Colonic mucosa (tissue), 4 donors: ENCODE measurements at places on chromosomes 1 and 21. TPM values are rescaled to one million over a fixed set of nuclear protein-coding genes. Genes with fewer than 3 reads are reported as not detected.

PLA2G5 gene
- not detected for total RNA-seq

KLHDC7A gene
- 1.0 TPM for total RNA-seq

VTCN1 gene
- total RNA-seq: not detected

DCLRE1B gene
- total RNA-seq: 9.5 TPM

PTGER3 gene
- total RNA-seq: 3.7 TPM

DNA sequence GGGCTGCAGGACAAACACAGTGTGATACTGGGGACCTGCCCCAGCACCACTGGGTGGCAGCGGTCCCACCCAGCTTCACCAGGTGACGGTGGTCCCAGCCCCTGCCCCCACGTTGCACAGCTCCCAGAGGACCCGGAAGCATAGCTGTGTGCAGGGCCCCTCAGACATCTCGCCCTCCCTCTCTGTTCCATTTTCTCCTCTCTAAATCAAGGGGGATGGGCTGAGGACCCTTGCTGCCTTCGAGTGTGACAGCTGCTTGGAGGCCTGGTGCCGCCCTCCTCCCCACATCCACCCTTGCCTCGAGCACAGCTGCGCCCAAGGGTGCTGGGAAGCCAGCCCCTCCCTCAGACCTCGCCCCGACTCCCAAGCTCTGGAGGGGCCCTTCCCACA, 16.1 kb upstream of the LRRC3 start:
- no peak for DNase-seq

GRCh38 chr1:43960798-43961197, 9.0 kb upstream of the DPH2 start:
- DNase-seq: no peak

- no peak for DNase-seq
Measured at GRCh38 chr1:180728472-180729106, 96.8 kb downstream of the XPR1 start.

GRCh38 chr1:91065337-91065736, 43.5 kb upstream of the ZNF644 start:
- DNase-seq: peak; percentile 39

- DNase-seq: no peak
Measured at GRCh38 chr1:65104854-65105534, 43.0 kb upstream of the AK4 start.

DNA sequence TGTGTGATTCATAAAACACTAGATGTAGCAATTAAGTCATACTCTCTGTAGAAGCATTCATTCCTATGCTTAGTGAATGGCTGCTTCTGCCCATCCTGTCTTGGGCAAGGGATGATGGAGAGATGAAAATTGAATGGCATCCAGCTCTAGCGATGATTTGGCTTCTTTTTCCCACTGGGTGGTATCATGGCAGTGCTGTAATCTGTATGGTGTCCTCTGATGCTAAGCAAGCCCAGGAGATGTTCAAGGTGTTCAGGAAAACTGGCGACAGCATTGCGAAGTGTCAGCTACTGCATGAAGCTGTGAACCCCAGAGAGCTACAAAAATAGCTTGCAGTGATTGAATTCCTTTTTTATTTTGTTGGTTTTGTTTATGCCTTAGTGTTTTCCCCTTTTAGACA, 48.9 kb upstream of the LEPR start:
- DNase-seq: no peak

- DNase-seq: peak; percentile 11
Measured at GRCh38 chr1:7261490-7261889, 476.2 kb downstream of the CAMTA1 start.

DNA sequence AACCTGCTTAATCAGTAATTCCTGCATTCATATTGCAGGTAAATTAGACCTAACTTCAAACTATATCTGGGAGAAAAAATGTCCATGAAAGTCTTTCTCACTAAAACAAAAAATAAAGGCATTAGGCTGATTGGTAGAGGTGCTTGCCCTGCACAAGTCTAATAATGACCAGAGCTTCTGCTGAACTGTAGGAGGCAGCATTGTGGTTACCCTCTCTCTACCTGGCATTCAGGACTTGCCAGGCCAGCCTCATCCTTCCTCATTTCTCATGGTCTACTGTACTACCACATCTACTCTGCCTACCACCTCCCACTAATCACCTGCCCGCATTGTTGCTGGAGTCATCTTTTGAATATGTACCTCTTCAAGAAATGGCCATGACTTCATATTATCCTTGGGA, 60.8 kb upstream of the KRTAP11-1 start:
- no peak for DNase-seq

- no peak for DNase-seq
Measured at GRCh38 chr1:185821612-185822385, 87.6 kb downstream of the HMCN1 start.

DNA sequence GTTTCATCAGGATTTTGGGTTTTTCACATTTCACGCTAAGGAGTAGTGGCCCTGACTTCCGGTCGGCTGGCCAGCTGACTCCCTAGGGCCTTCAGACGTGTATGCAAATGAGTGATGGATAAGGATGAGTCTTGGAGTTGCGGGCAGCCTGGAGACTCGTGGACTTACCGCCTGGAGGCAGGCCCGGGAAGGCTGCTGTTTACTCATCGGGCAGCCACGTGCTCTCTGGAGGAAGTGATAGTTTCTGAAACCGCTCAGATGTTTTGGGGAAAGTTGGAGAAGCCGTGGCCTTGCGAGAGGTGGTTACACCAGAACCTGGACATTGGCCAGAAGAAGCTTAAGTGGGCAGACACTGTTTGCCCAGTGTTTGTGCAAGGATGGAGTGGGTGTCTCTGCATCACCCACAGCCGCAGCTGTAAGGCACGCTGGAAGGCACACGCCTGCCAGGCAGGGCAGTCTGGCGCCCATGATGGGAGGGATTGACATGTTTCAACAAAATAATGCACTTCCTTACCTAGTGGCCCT, 23.1 kb upstream of the TNFRSF1B start:
- peak; percentile 82 for DNase-seq

DNA sequence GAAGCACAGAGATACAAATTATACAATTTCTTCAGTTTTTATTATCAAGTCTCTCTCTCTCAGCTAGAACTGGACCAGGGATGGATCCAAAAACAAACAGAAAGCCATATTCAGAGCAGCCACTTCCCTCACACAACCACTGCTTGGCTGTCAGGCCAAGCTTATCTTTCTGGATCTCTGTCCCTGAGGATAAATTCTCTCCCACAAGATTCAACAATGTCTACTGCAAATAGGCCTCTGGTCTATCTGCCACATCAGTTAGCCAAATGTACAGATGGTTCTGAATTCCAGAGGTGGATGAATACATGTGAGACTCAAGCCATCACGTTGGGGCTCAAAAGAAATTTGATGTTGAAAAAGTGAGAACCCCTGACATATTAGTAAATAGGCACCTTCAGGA, 350.9 kb downstream of the LTN1 start:
- no peak for DNase-seq

DNA sequence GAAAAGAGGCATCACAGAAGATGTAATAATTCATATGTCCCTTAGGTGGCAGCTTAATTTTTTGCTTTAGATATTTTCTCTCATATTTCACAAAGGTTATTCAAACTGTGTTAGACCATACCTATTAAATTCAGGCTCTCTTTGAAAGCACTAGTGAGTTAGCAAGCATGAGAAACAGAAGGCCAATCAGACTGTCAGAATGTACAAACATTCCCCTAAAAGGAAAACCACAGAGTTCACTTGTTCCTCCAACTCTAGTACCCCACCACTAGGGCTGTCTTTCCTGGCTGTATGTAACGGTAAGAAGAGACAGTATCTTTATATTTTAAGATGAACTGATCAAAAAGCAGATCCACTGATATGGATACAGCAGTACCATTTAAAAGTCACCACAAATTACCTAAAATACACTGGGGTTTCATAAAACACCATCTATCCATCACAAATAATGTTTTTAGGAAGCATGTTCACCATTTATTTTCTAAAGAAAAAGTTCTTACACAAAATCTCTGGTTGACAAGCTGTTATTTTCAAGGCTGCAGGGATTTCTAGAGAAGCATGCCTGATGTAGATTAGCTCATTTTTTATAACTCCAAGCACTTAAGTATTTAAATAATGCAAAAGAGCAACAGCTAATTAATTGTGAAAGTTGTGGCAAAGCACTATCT, 1.8 kb downstream of the ARPC5 start:
- no peak for DNase-seq

DNA sequence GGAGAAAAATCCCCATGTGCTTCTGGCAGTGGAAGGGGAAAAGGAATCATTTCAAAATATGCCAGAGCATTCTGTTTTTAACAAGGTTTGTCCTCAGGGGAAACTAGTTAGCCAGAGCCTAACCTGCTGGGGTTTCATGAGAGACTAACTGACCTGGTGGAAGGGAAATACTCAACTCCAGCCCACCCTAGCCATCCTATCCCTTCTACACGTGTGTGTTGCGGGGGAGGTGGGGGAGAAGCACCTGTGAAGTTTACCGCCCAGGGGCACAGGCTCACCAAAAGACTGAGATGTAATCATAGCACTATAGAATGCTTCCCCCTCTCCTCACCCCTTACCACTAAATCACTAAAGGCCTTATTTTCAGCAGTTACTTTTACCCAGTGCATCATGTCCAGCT, 139.5 kb downstream of the GRIK3 start:
- no peak for DNase-seq

GRCh38 chr1:202152399-202152798, 7.9 kb upstream of the ARL8A start:
- DNase-seq: no peak

GRCh38 chr1:111202707-111203623, 2.5 kb upstream of the DENND2D start:
- DNase-seq: peak; percentile 34

GRCh38 chr1:33667386-33668282, 195.2 kb downstream of the ZSCAN20 start:
- DNase-seq: no peak

GRCh38 chr1:41578712-41579335, 94.3 kb upstream of the EDN2 start:
- DNase-seq: no peak
